ENCODE measurements at places on chromosomes 7 and 10. TPM values are rescaled to one million over a fixed set of nuclear protein-coding genes. Genes with fewer than 3 reads are reported as not detected.

Gene FEZF1
- not detected for total RNA-seq

Gene LDB1
- total RNA-seq = 65.7 TPM

Gene GOLGA7B
- 0.68 TPM for total RNA-seq

Gene COL17A1
- total RNA-seq = 1,970 TPM

- no peak for DNase-seq
Observed at GRCh38 chr7:135262623-135263320, 29.1 kb downstream of the STRA8 start.

- DNase-seq = no peak
Observed at GRCh38 chr7:128422842-128423241, 13.1 kb upstream of the IMPDH1 start.

- no peak for DNase-seq
Observed at GRCh38 chr10:74624501-74624900, 201.9 kb upstream of the KAT6B start.

GRCh38 chr10:80771285-80771684 is 233.6 kb downstream of the SH2D4B start:
- DNase-seq = no peak

Measured in foreskin keratinocyte (primary cell).